Fibroblast of the aortic adventitia (primary cell): ENCODE measurements at places on chromosomes 6 and 20. TPM values are rescaled to one million over a fixed set of nuclear protein-coding genes. Genes with fewer than 3 reads are reported as not detected.

The TRAPPC3L gene
- 0.45 TPM in 1 of 2 replicates, not detected in the other for total RNA-seq

The NRSN1 gene
- total RNA-seq, result not detected in 2 replicates

The ZNF165 gene
- 0.45 and 0.65 TPM in 2 replicates for total RNA-seq

The TRIM15 gene
- not detected in 2 replicates for total RNA-seq

The ESR1 gene
- total RNA-seq, result 2.7 and 3.4 TPM in 2 replicates

The SLC17A1 gene
- not detected in 2 replicates for total RNA-seq

The VSTM2L gene
- total RNA-seq, result 0.57 and 1.4 TPM in 2 replicates

The LY6G6C gene
- not detected in 2 replicates for total RNA-seq

The POFUT1 gene
- 15.2 and 47.8 TPM in 2 replicates for total RNA-seq

The SIRPD gene
- total RNA-seq, result not detected in 2 replicates

The KCNK15 gene
- total RNA-seq, result 4.2 and 8.5 TPM in 2 replicates

The AK9 gene
- total RNA-seq, result 8.0 and 16.6 TPM in 2 replicates

The PLCB4 gene
- total RNA-seq, result 0.25 and 4.1 TPM in 2 replicates

The SLC13A3 gene
- 3.0 and 4.2 TPM in 2 replicates for total RNA-seq

The SEMG1 gene
- total RNA-seq, result not detected in 2 replicates

The HLA-E gene
- 115 and 227 TPM in 2 replicates for total RNA-seq

The NKX2-2 gene
- total RNA-seq, result not detected in 2 replicates

The TMC2 gene
- total RNA-seq, result not detected in 2 replicates

The IMPG1 gene
- not detected in 2 replicates for total RNA-seq

The GRM1 gene
- total RNA-seq, result under 0.01 and 0.09 TPM in 2 replicates

The SMIM13 gene
- 2.3 and 8.1 TPM in 2 replicates for total RNA-seq

The ADGB gene
- not detected in 2 replicates for total RNA-seq
